ENCODE measurements at places on chromosomes 7 and 10.

DNA sequence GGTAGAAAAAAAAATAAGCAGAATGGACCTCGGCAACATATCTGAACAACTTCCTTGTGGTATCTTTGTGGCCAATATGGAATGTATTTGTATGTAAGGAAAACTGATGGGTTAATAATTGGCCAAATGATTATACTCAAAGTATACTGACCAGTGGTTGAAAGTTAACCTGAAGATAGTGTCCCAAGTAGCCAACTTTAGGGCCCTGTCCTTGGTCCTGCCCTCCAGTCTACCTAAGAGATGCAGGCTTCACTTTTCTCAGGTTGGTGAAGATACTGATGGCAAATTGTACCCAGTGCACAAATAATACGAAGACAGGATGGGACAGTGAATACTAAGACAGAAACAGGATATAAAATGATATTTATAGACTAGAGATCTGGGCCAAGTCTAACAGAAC, 109.2 kb downstream of the SORCS3 start:
- no peak for DNase-seq

- DNase-seq = peak; percentile 39
Observed at GRCh38 chr7:83155407-83155806, 7.3 kb downstream of the PCLO start.

DNA sequence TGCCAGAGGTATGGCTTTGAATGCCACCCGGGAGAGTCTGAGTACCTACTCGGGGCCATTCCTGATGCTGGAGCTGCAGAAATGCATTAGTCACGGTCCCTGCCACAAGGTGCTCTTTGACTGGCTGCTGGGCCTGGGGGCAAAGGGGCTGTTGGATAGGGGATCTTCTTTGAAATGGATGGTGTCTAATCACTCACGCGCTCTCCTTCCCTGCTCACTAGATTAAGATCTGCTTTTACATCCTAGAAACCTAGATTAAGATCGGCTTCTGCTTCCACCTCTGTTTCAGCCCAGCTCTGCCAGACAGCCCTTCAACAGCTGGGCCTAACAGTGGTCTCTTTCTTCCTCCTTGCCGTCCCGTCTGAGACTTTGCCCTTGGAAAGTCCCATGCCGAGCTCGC, 57.2 kb downstream of the PAX2 start:
- no peak for DNase-seq

GRCh38 chr10:61399406-61399805, 53.8 kb downstream of the TMEM26 start:
- DNase-seq = no peak

GRCh38 chr7:137981668-137982067, 20.2 kb downstream of the CREB3L2 start:
- no peak for DNase-seq

DNA sequence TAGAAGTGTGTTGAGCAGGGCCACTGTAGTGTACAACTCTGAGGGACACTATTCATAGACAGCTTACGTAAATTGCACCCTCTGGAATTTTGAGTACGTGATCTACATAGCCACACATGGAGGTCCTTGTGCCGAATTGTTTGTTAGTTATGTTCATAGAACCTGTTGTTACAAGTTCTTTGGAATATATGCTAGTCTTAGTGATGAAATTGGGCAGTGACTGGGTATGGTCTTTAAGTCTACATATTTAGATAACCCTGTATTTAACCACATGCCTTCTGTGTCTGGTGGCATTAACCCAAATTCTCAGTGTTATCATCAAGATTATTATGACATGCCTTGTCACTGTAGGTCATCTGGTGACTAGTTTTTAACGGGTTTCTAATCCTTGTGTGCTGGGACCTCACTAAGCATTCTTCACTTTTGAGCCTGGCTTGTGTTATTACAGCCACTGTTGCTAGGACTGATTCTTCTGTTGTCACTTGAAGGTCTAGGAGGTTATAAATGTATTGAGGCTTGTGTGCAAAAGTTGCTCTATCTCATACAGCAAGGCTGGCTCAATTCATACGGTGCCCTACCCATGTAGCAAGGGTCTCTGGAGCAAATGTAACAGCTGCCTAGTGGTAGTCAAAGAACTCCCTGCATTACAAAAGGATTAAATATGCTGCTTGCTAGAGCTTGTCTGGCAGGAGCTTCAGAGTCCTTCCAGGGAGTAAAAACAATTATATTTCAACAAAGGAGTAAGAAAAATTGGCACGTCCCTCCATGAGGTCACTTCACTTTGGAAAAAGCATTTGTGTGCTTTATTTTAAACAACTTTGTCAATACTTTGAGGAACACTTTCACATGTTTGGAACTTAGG, 65.4 kb downstream of the CDK14 start:
- peak; percentile 18 for DNase-seq

DNA sequence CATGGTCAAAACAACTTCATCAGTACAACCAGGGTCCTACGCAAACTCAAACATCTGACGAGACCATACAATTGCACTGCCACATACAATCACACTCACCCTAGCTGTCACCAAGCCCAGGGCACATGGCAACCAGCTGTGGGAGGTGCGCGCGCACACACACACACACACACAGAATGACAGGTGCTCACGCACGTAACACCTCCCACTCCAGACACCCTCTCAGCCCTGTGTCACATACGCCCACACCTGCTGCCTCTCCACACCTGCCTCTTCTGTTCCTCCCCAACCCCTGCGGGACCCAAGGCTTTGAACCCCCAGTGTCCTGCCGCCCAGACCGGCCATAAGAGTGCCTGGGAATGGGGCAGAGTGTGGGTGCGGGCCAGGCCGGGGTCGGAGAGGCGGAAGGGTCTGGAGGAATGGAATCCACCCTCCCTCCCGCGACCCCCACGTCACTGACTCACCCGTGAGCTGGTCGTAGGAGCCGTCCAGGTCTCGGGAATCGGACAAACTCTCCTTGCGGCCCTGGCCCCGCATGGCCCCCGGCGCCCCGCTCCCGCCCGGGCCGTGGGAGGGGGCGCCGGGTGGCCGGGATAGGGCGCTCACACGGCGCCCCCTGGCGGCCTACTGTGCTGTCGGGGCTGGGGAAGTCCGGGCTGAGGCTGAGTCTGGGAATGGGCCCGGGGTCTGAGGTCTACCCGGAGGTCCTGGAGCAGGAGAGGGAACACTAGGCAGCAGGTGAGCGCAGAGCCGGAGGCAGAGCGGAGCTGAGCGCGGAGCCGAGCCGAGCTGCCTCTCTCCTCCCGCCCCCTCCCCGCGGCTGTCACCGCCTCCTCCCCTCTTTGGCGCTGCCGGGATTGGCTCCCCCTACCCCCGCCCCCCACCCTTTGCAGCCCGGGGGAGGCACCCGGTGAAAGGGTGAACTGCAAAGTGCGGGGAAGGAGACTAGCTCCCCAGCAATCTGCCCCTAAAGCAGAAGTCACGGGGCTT, at the start of gene KCNIP2:
TSS of gene KCNIP2 (minus strand) at position 769 of the 990 bp plus-strand sequence. CDS start at position 537, 232 bp downstream.
- peak; percentile 49 for DNase-seq

DNA sequence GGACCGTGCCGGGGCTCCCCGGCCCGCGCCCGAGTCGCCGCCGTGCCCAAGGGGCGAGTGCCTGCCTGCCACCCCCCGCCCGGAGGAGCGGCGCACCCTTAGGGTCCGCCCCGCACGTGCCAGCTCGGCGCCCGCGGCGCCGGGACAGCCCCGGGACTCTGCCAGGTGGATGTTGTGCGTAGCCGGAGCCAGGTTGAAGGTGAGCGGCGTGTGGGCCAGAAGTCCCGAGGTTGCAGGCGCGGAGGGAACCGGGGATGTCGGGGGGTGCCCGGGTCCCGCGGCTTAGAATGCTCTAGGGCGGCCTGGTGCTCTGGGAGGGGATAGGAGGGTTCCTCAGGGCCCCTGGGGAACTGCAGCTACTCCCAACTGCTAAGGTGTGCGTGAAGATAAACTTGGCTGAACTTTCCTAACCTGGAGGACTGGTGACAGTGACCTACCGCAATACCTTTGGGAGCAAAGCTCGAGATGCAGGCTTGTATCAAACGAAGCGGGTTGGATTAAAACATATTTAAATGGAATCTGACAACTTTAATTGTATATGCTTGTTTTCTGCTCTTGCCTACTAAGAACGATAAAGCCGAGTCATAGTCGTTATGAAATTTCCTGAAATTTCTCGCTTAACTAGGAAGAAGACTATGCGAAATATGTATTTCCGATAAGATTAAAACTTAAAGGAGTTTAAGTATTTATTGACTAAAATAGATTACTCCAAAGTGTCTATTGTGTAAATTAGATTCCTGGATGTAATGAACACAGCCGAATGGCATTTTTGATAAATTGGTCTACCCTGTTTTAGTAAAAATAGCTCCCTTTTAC, at the start of gene CUX1:
TSS of gene CUX1 (plus strand) at position 156 of the 816 bp plus-strand sequence. CDS start at position 170, 14 bp downstream.
- no peak for DNase-seq

- DNase-seq = no peak
Observed at GRCh38 chr7:131889572-131890150, 333.2 kb upstream of the PODXL start.

GRCh38 chr10:48943096-48943495, 3.5 kb upstream of the LRRC18 start:
- no peak for DNase-seq

DNA sequence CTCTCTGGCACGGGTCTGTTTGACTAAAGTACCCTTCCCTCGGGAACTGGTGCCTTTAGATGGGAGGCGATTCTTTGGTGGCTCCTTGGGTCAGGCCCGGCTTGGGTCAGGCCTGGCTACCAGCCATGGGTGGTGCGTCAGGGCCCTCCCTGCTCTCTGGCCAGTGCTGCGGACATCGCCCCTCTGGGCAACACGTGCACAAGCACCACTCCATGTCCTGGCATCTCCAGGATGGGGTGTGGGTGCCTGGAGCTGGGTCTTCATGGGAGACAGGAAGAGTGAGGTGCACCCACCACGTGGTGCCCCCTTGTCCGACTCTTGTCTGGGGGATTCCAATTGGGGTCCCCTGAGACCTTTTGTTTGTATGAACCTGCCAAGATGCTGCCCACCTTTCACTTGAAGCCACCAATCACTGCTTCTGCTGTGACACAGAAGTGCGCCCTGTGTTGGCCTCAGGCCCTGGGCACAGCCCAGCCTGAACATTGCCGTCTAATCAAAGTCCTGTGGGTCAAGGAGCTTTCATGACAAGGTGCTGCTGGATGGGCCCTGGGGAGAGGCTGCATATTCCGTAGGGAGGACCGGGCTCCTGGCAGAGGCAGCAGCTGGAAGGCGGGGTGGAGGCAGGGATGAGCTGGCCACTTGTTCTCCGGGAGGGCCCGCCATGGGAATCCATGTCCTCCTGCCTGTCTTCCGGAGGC, 11.1 kb upstream of the PWWP2B start:
- no peak for DNase-seq

DNA sequence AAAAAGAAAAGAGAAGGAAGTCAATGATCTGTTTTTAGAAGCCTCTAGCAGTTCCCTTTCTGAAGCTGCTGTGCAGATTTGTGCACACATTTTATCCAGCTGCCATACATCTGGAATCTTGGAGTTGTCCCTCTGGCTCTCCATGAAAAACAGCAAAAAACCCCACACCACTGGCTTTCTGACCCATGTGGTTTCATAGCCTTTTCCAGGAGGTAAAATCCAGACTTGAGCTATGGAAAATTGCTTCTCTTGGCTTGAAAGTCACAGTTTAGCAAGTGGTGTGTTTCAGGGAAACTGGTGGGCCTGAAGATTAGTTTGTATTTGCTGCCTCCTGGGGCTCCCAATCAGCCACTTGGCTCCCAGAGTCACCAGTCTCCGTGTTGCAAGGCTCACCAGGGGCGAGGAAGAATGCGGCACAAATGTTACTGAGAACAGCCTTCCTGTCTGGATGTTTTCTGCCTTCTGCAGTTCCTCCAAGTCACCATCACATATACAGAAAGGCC, 50.1 kb upstream of the ADRB1 start:
- no peak for DNase-seq

DNA sequence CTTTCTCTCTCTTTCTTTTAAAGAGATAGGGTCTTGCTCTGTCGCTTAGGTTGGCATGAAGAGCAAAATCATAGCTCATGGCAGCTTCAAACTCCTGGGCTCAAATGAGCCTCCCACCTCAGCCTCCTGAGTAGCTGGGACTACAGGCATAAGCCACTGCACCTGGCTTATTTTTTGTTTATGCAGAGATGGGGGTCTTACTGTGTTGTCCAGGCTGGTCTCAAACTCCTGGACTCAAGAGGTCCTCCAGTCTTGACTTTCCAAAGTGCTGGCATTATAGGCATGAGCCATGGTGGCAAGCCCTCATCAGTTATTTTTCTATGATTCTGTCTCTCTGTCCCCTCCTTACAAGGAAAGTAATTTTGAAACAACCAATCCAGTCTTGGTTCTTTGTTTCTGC, 1.1 kb upstream of the BAG3 start:
- DNase-seq = no peak

GRCh38 chr10:3825244-3825643, 40.2 kb upstream of the KLF6 start:
- DNase-seq = no peak

DNA sequence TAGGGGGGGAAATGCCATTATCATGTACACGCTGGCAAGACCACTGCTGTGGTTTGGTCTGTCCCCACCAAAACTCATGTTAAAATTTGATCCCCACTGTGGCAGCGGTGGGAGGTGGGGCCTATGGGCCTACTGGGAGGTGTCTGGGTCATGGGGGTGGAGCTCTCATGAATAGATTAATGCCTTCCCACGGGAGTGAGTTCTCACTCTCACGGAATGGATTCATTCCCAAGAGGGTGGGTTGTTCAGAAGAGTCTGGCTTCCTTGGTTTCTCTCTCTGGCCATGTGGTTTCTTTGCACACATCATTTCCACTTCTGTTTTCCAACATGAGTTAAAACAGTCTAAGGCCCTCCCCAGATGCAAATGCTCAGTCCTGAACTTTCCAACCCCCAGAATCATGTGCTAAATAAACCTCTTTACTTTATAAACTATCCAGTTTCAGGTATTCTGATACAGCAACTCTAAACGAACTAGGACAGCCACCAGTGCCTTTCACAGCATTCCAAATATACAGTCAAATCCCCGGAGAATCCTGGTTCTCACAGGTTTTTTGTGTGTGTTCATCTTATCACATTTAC, 44.3 kb downstream of the SMURF1 start:
- no peak for DNase-seq

GRCh38 chr7:24026351-24026750, 257.6 kb upstream of the NPY start:
- no peak for DNase-seq

DNA sequence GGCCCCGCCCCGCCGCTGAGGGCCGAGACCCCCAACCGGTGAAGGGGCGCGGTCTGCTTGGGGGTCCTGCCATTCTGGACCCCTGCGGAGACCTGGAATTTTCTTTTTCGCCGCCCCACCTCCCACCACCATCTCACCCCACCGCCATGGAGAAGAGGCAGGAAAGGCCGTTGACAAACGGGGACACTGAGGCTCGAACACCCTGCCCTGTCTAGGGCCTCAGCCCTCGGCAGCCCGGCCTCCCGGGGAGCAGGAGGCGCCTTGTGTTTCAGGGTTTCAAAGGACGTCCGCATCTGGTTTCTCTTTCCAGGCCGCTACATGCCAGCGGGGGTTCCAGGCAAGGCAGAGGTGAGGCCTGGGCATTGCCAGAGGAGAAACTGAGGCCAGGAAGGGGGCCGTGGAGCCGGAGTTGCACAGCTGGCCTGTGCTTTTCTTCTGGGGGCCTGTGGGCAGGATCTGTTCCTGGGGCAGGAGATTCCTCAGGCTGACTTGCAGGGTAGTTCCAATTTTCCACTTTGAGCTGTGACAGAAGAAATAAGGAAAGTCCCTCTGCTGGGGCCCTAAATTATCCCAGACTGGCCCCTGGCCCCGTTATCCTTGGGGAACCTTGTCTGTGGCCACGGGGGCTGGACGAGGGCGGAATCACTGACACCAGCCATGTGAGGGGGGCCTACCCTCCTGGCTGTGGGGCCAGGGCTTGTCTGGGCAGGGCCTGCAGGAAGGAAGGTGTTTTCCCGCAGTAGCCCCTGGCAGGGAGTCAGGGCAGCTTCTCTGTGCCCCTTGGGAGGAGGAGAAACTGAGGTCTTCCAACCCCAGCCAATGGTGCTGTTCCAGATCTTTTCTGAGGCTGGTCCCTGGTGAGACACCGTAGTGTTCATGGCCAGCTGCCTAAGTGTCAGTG, 900 bp upstream of the MICALL2 start:
- DNase-seq = no peak

GRCh38 chr7:136229790-136230189, 252.6 kb upstream of the MTPN start:
- no peak for DNase-seq

Measured in NCI-H446 (cell line).